Non-pigmented ciliary epithelial cell (primary cell): ENCODE measurements at places on chromosomes 16 and 17.
A peak's percentile ranks its signal among the peaks of the same experiment; 100 is the strongest.

GRCh38 chr16:714558-715476 is at the start of gene METRN:
Gene METRN, plus strand, starts transcription at chr16:715118. Its CDS starts 172 bp downstream, at chr16:715290.
- no peak for DNase-seq

DNA sequence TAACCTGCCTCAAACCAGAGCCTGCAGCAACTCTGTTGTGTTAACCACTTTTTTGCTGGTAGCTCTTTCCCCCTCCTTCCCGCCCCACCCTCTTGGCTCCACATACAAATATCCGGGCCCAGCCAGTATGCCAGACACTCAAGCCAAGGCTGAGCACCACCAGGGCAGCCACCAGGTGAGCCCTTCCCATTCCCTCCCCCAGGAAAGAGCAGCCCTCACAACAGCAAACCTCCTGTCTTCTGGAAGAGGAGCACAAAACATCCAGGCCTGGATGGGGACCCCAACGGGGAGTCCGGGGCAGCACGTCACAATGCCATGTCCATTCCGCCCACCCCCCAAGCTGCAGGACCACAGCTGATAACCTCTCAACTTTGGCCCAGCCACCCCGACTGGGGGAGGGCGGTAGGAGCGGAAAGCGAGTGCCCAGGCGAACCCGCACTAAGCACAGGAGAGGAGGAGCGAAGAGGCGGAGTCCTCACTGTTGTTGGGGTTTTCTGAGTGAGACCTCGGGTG is 757 bp downstream of the ORMDL3 start:
- no peak for DNase-seq

DNA sequence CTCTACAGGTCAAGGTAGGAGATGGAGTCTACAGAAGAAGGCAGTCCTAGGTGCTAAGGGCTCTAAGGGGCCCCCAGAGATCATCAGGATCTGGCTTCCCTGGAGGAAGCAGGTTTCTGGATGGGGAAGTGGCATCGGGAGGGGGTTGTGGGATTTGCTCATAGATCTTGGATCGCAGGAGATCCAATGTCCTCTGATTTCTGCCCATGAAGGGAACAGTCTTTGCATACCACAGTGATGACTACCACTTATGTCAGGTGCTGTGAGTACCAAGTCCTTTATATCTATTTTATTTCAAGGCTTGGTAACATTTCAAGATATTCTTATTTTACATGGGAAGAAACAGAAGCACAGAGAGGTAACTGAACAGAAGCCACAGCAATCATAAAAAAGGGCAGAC is 164.0 kb downstream of the RGS9 start:
- DNase-seq: no peak

DNA sequence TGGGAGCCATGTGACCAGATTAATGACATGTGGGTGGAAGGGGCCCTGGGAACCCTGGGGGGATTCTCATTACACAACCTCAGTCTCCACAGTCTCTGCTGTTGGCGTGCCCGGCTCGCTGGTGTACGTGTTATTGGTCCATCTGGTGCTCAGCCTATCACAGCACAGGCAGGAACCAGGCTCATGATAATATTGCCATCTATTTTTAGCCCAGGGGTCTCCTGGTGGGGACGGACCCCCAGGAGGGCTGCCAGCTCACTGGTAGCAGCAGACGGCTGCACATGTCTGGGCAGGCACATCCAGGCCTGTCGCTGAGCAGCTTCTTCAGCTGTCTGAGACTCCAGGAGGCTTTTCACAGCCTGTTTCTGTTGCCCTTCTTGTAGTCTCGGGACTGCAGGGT is 123.8 kb downstream of the RAB11FIP4 start:
- DNase-seq: no peak

DNA sequence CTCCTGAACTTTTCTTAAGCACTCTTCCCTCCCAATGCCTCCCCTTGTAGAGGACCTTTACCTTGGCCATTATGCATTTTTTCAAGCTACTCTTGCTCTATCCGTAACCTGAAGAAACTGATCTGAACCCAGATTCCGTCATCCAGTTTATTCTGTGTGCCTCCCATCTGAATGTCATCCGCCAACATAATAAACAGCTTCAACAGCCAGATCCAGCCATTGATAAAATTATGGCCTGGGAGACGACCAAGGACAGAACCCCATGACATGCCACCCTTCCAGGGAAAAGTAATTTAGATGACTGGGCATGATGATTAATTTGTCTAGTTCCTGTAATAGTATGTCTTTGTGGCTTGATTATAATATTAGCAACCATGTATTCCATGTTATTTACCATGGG is 41.9 kb downstream of the KATNIP start:
- DNase-seq: no peak

- no peak for DNase-seq
Measured at GRCh38 chr16:86697715-86698114, 119.4 kb downstream of the FOXL1 start.

DNA sequence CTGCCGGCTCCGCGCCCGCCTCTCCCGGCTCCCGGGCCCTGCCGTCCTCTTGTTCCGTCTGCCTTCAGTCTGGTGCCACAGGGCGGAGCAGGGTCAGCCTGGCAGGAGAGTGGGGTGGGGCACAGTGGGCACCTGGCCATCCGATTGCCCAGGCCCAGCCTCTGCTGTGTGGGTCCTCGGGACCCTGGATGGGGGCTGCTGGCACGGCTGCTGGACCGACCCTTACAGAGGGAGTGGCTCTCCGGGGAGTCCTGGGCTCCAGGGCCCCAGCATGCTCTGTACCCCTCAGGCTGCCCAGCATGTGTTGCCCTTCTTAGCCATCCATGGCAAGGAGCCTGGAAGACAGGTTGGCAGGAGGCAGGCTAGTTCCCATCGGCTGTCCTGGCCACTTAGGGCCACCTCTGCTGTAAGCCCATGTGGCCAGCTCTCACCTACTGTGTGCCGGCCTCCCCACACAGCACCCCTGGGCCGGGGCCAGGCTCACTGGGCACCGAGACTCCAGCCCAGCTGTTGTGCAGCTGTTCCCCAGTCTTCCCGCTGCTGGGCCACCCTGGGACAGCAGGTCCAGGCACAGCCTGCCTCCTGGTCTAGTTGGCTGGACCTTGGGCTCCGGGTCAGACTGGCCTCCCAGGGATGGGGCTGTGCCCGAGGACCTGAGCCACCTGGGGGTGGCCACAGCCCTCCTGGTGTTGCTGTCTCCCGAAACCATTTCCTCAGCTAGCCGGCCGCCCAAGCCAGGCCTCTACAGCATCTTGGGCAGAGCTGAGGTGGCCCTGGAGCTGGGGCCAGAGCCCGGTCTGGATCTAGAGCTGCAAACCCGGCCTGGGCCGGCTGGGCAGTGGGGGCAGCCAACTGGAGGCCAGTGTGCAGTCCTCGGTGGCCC is 24.9 kb downstream of the BAHCC1 start:
- DNase-seq: no peak

DNA sequence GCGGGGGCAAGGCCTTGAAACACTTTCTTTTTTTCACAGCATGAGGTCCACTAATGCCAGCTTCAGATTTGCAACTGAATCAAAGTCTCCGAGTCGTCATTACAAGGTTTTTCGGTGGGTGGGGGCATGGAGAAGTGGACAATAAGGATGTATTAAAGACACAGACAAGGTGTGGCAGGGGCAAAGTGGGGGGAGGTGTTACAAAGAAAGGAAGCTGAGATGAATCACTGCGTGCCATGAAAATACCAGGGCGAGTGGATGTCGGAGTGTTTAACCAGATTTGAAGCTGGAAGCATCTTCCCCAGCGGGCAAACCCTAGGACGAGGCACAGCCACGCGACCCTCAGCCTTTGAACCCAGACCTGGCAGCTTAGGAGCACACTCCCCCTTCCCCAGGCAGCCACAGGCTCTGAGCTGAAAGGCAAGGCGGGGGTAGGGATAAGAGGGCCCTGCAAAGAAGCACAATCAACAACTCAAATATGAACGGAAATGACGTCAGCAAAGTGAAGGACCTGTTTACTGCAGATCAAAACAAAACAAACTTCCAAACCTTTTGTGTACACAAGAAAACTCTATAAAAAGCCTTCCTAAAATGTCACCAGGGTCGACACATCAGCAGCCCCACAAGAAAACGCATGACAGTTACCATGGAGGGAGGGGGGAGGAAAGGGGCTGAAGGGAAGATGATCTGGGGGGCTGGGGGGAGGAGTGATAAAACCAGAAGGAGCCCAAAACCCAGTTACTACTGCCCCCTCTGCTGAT is 5.6 kb upstream of the ZFHX3 start:
- no peak for DNase-seq

- no peak for DNase-seq
Measured at GRCh38 chr17:36884495-36885152, 52.7 kb upstream of the LHX1 start.

DNA sequence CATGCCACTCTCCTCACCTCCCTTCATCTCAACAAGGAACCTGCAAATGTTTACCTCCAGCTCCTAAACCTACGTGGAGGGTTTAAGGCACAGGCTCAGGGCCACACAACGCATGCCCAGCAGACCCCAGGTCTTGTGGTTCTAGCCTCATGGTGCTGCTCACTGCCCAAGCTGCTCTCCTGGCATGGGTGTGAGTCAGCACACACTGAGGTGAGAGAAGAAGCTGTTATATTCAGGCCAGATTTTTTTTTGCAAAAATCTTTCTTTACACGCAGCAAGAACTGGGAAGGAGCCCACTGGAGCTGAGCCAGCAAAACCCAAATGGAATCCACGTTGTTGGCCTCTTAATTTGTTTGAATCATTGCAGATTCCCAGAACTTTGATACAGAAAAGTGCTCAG is 5.5 kb upstream of the C16orf96 start:
- no peak for DNase-seq

DNA sequence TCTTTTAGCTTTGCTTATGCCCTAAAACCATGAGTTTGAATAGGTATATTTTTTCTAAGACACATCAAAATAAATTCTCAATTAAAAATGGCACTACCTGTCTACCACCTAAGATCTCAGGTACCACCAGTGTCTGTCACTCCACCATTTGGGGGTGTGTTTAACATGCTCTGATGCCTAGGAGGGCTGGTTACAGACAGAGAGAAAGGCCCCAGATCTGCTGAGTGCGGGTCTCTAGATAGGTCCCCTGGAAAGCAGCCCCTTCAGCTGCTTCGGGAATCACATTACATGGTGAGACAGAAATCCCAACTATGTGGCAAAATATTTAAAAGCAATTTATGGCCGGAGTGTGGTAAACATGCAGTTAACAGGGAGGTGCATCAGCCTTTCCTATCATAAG is 653 bp upstream of the VAC14 start:
- DNase-seq: no peak

GRCh38 chr16:79891458-79891857 is 290.9 kb upstream of the MAF start:
- no peak for DNase-seq

DNA sequence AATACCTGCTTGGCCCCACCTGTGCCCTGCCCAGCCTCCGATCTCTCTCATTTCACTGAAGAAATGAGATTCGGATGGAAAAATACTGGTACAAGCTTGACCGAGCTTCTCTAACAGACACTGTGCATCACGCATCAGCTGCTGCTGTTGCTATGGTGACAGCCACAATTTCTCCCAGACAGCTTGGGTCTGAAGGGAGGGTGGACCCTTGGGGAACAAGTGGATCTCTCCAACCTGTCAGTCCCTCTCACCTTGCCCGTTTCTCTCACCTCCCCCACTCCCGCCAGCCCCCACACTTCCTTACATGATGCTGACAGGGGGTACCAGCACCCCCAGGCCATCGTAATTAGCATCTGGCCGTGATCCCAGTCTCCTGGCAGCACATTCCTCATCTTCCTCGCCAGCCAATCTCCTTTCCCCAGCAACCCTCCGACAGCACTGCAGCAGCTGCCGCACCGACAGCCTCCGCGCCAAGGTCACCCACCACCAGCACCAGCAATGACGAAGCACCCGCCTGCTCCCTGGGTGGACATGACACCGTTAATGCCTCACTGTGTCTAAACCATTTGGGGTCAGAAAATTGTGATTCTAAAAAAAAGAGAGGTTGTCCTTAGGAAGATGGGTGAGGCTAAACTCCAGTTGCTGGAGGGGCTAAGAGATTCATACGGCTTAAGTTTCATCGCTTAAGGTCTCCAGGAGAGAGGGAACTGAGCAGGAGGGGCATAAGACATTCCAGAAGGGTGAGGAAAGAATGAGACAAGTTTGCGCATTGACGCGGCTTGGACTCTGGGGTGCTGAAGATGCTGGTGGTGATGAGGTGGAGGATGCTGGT is 58.6 kb upstream of the TNRC6A start:
- DNase-seq: peak; percentile 52

- no peak for DNase-seq
Measured at GRCh38 chr17:570388-570787, 144.3 kb downstream of the VPS53 start.

DNA sequence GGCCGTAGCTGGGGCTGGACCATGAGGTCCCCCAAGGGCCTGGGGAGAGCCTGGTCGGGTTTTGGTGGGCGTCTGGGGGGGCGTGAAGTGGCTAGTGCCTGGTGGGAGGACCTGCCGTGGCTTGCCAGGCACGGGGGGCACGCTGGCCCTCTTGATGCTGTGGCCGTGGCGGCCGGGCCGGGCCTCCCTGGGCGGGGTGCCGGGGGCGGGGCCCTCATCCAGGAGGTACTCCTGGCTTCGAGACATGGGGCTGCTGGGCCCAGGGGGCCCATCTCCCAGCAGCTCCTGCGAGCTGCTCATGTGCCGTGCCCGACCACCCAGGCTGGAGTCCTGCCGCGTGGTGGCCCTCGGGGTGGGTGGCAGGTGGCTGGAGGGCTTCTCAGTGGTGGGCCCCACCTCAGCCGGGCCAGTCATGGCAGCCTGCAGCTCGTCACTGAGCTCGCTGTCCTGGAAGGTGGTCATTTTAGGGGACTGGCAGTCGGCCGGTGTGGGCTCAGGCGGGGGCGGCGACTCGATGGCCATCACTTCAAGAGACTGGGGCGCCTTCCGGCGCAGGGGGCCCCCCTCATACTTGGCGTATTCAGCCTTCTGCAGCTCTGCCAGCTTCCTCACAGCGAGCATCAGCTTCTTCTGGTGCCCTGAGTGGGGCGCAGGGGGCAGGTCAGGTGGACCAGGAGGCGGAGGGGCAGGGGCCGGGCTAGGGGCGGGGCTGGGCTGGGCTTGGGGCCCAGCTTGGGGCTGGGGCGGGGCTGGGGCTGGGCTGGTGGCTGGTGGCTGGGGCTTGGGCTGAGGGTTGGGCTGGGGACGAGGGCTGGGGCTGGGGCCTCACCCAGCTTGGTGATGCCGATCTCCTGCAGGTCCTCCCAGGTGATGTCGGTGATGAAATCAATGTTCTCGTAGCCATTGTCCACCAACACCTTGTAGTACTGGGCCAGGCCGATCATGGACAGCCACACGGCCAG is 15.2 kb downstream of the CASKIN1 start:
- DNase-seq: no peak

DNA sequence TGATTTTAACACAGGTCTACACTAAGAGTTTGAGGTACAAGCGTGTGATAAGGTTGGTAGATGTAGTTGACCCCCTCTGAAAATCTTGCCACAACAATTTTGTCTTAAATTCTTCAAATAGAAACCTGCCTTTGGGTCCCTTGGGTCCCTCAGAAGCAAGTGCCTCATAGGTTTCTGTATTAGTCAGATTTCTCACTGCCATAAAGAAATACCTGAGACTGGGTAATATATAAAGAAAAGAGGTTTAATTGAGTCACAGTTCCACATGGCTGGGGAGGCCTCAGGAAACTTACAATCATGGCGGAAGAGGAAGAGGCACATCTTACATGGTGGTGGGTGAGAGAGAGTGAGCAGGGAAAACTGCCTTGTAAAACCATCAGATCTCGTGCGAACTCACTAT is 301.2 kb downstream of the MAP2K6 start:
- DNase-seq: no peak
